ENCODE measurements at places on chromosomes 2 and 18.

- no peak for DNase-seq
Measured at GRCh38 chr2:47227532-47228279, 72.6 kb upstream of the STPG4 start.

GRCh38 chr2:168712053-168712452, 90.4 kb upstream of the NOSTRIN start:
- DNase-seq = no peak

GRCh38 chr2:236551471-236552211, 18.0 kb upstream of the ACKR3 start:
- no peak for DNase-seq

DNA sequence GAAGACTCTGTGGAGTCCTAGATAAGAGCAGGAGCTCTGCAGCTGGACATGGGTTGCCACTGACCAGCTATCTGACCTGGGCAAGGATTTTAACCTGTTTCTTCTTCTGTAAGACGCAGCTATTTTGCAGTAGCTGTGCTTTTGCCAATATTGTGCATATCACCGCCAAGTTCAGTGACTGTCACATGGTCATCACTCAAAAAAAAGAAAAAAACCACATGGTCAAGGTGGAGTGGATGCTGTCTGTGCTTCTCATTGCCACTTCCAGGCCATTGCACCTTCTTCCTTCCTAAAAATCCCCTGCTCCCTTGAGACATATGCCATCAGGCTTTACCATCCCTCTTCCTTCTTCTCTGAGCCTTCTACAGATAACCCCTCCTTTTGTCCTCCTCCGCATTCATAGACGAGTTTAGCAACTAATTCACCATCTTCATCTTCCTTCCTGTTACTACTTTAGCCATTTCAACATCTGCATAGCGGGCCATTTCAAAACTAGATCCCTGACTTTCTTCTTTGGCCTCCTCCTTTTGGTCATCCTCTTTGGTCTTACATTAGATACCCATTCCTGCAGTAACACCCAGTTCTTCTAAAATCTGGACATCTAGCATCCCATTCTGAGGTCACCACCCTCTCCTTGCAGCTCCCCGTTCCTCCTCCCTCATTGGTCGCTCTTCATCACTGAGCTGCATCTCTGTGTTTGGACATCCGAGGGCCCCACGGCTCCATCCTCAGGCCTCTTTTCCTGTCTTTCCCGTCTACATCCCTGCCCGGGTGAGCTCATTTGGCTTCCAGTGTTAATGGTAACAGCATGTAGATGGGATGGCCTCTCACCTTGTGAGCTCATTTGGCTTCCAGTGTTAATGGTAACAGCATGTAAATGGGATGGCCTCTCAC, 17.8 kb downstream of the RNF144A start:
- DNase-seq = no peak

- peak; percentile 89 for DNase-seq
Measured at GRCh38 chr18:46632401-46633071, 24.5 kb downstream of the LOXHD1 start.

DNA sequence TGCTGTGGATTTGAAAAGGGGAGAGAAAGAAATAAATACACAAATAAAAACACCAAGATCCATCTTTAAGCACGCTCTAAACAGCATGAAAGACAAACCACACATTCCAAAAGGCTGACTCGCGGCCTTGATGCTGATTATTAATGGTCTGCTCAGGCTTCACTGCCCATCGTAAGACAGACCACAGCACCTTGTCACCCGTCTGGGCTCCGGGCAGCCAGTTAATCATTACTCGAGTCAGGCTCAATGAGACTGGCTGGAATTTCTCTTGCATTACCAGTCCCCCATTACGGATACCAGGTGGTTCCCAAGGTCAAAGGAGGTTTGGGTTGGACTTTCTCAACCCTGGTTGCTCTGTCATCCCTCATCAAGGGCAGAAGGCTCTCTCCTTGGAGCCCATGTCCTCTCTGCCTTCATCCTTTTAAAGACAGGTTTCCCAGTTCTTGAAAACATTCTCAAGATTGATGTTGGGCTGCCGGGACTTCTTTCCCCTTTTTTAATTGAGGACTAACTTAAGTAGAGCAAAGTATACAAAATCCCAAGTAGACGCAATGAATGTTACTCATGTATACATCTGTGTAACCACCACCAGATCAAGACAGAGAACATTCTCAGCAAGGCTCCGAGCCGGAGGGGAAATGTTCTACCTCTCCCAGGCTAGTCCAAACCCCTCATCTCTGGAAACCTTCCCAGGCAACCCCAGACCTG, 8.1 kb downstream of the SMAD7 start:
- peak; percentile 97 for DNase-seq

- no peak for DNase-seq
Measured at GRCh38 chr2:98258906-98259305, 87.3 kb upstream of the CNGA3 start.

- peak; percentile 20 for DNase-seq
Measured at GRCh38 chr2:231245249-231246094, 47.0 kb downstream of the ARMC9 start.

DNA sequence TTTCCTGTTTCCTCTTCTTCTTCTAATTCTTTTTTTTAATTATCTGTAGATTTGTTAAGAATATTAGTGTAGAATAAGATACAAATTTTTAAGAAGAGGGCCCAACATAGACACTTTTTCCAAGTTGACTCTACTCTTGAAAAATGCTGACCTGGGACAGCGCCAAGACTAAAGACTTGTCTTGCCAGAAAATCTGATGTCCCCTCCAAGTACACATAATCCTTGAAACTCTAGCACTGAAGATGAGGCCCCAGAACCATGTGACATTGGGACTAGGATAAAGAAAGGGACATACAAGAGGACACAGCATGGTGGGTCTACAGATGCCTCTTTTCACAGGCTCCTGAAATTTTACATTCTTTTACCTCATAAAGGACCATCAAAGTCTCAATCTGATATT, 271.6 kb upstream of the SESTD1 start:
- no peak for DNase-seq

All from HT1080 (cell line).